Amygdala (tissue), 56 donors: ENCODE measurements at places on chromosomes 7 and 10.

DNA sequence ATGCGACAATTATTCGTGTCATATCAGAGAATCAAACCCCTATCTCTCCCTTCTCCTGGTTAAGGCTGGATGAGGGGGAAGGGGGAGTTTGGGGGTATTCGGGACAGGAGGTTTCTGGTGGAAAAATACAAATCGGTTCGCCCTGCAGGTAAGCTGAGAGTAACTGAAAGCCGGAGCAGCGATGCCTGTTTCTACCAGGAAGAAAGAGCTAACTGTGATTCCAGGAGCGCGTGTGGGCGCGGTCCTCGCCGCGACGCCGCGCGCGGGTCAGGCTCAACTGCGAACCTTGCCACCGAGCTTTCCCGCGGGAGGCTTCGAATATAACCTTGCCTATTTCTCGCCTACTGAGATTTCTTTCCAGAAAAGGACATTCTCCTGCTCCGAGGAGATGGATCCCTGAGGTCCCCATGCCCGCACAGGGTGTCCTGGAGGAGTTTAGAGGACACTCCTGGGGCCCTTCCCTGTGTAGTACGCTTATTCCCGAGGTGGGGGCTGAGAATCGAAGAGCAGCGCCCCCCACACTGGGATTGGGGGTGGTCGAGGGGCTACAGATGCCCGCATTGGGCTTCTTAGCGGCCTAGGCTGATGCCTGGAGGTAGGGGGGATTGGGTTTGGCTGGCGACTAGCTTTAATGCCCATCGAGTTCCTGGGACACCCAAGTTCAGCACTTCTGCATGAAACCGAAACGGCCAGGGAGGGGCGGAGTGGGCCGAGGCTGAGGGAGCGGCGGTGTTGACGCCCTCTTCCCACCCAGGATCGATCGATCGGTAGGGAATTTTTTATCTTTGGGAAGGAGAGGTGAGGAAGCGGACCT lies 13.0 kb upstream of the DLX6 start:
- no peak for DNase-seq

GRCh38 chr10:125782616-125783015 lies 7.0 kb upstream of the MMP21 start:
- DNase-seq, result no peak

GRCh38 chr10:127052001-127052400 lies 144.4 kb downstream of the INSYN2A start:
- DNase-seq, result no peak

- DNase-seq, result no peak
Measured at GRCh38 chr10:86139066-86139657, 227.4 kb downstream of the GRID1 start.

- DNase-seq, result no peak
Measured at GRCh38 chr7:26843705-26844104, 20.7 kb downstream of the SKAP2 start.

DNA sequence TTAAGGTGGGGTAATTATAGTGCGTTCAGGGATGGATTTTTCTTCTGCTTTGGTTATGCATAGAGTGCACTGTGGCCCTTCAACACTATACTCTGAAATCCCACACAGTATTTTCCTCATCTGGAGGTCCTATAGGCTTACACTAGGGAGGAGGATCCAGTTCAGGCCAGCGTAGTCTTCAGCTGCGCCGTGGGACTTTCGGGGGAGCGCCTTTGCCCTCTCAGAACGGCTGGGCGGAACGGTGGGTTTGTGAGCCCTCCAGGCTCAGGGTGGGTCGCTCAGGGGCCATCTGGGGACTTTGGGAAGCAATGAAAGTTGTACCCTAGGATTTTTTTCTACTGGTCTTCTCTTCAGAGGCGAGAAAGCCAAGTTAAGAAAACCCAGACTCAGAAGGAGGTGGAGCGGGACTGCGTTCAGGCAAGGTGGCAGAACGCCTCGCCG lies 652 bp upstream of the VPS26A start:
- no peak for DNase-seq
